KG1 (cell line): ENCODE measurements at places on chromosomes 12 and 14.

DNA sequence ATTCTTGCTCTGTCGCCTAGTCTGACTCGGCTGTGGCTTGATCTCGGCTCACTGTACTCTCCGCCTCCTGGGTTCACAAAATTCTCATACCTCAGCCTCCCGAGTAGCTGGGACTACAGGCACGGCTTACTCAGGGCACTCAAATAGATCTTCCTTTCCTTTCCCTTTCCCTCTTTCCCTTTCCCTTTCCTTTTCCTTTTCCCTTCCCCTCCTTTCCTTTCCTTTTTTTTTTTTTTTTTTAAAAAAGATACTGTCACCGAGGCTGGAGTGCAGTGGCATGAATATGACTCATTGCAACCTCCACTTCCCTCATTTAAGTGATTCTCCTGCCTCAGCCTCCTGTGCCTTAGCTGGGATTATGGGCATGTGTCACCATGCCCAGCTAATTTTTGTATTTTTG lies 86.0 kb downstream of the AEBP2 start:
- DNase-seq: no peak

GRCh38 chr14:32434180-32434579 lies 105.1 kb downstream of the AKAP6 start:
- no peak for DNase-seq

DNA sequence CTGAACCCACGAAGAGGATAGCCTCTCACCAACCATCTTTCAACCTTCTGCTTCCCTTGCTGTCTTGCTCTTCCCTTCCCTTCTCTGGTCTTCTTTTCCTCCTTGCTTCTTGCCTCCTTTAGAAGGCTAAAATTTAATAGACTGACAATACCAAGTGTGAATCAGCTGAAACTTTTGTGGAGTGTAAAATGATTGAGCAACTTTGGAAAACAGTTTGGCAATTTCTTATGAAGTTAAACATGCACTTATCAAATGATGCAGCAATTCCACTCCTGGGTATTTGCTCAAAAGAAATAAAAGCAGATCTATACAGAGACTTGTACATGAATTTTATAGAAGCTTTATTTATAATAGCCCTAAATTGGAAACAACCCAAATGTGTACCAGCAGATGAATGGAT lies 3.3 kb upstream of the KRT86 start:
- DNase-seq: no peak

DNA sequence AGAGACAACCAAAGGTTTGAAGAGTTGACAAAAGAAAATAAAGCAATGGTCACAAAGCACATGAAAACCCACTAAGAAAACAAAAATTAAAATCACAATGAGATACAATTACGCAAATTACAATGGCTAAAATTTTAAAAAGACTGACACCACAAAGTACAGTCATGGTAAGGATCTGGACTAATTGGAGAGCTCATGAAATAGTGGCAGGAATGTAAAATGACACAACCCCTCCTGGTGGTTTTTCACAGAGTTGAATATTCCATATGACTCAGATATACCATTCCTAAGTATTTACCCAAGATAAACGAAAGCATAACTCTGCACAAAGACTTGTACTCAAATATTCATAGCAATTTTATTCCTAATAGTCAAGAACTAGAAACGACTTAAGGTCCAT lies 65.9 kb downstream of the NOVA1 start:
- DNase-seq: no peak

GRCh38 chr12:100962086-100962712 lies 167.6 kb downstream of the ANO4 start:
- no peak for DNase-seq

DNA sequence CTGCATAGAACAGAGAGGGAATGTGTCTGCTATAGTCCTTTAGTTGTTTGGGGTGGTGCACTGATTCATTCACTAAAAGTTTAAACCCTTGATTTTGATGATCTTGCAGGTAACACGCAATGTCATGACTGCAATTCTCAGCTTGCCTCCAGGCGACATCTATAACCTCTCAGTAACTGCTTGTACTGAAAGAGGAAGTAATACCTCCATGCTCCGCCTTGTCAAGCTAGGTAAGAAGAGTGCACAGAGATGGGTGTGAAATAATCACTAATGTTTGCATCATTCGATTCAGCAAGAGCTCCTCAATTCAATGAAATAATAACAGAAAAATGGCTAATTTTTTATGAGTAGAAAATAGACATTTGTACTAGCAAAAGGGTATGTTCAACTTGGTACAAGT lies 203.7 kb downstream of the PTPRO start:
- no peak for DNase-seq

GRCh38 chr14:69055999-69056788 lies 77.1 kb upstream of the ACTN1 start:
- DNase-seq: no peak

GRCh38 chr12:12127304-12127703 lies 56.6 kb downstream of the BCL2L14 start:
- no peak for DNase-seq

DNA sequence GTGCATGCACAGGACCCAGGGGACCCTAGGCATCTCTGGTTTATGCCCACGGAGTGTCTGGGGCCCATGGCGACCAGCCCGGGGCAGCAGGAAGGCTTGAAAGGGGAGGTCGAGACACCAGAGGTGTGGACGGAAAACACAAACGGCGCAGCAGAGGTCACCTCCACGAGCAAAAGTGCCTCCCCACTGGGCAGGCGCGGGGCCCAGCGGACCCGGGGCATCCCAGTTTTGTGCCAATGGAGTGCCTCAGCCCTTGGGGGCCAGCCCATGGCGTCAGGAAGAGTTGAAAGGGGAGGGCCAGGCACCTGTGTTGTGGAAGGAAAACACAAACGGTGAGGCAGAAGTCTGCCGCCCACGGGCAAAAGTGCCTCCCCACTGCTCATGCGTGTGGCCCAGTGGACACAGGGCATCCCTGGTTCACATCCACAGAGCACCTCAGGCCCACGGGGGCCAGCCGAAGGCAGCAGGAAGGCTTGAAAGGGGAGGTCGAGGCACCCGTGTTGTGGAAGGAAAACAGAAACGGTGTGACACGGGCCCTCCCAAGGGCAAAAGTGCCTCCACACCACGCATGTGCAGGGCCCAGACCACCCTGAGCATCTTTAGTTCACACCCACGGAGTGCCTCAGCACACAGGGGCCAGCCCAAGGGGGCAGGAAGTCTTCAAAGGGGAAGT lies 378.8 kb downstream of the ALG10 start:
- DNase-seq: no peak

DNA sequence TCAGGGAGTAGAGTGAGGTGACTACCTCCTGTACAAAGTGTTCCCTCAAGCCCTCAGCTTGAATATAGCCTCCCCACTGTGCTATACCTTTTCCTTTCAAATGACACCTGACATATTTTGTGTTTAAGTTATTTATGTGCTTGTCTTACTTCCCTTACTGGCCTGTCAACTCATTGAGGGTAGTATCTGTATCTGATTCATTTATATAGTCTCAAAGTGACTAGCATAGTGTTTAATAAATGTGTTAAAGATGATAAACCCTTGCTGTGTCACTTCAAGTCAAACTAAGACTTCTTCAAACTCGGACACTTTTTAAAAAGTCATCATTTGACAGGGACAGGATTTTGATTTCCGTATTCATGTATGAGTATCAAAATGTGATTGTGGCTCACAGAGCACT lies 52.1 kb downstream of the APAF1 start:
- no peak for DNase-seq

DNA sequence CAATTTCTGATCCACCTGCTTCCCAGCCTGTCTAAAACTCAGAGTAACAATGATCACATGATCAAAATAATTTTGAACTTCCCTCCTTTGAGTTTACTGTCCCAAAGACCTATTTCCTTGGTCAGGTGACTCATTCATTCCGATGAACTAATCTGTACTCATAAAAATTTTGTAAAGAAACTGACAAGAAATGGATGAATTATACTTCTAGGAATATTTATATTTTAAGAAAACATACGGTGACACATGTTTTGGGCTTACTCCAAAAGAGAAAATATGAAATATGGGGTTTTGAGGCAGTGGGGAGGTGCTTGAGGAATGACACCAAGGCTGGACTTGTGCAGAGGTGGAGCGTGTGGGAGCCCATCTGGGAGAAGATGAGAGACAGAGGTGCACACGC lies 42.0 kb downstream of the GUCY2C start:
- no peak for DNase-seq

- DNase-seq: no peak
Observed at GRCh38 chr12:75366629-75367028, 24.3 kb upstream of the GLIPR1L2 start.

GRCh38 chr14:104130974-104131651 lies 7.3 kb upstream of the KIF26A start:
- DNase-seq: no peak

- DNase-seq: no peak
Observed at GRCh38 chr14:93727917-93728650, 60.2 kb downstream of the PRIMA1 start.

DNA sequence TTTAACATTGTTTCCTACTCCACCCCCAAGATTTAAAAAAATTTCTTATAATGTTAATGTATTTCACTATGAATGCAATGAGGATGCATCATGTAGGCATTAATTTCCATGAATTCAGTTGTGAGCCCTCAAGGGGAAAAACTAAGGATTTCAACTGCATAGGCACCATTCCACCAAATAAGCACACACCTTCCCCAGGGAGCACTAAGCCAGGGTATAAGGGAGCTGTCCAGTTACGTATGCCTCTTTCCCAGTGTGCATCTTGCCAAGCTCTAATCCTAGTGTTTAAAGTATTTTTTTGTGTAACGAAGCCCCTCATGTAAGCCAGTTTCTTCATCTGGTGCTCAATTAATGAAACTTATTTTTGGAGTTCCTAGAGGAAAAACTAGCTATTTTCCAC lies 6.6 kb downstream of the FERMT2 start:
- DNase-seq: no peak

- no peak for DNase-seq
Observed at GRCh38 chr12:1115484-1116231, 124.6 kb downstream of the ERC1 start.
